Left kidney (tissue), 8 donors: ENCODE measurements at places on chromosomes 2 and 18.

DNA sequence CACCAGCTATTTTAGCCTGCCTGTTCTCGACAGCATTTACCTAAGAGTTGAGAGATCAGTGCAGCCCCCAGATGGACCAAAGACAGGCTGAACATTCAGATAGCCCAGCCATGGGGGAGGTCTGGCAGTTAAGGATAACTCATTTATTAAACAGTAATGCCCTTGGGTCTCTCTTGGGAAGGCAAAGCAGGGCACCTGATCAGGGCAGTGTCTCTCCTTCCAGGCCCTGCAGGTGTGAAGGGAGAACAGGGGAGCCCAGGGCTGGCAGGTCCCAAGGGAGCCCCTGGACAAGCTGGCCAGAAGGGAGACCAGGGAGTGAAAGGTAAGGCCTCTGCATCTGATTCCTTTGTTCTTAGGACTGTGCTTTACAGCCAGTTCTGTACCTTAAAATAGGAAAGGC is 49.6 kb downstream of the MARCO start:
- DNase-seq: no peak

DNA sequence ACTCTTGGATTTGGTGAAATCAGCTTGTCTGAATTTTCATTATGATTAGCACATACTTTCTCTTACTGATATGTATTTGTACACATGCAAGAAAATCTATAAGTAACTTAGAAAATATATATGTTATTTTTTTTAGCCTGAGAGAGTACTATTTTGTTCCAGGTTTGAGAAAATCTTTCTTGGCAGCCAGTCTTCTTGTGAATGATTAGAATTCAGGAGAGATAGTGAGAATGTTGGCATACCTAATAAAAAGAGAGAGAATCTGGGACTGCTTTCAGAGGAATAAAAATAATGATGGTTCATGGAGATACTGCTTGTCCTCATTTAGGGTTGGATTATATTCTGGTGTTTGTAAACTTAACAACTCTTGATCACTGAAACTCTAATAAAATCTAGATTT is 44.4 kb upstream of the RIT2 start:
- no peak for DNase-seq

GRCh38 chr2:103664690-103665089 is 902.9 kb downstream of the TMEM182 start:
- DNase-seq: no peak

GRCh38 chr2:173280853-173281252 is 73.8 kb upstream of the CDCA7 start:
- DNase-seq: no peak

GRCh38 chr2:67412424-67412823 is 15.3 kb downstream of the ETAA1 start:
- DNase-seq: no peak

DNA sequence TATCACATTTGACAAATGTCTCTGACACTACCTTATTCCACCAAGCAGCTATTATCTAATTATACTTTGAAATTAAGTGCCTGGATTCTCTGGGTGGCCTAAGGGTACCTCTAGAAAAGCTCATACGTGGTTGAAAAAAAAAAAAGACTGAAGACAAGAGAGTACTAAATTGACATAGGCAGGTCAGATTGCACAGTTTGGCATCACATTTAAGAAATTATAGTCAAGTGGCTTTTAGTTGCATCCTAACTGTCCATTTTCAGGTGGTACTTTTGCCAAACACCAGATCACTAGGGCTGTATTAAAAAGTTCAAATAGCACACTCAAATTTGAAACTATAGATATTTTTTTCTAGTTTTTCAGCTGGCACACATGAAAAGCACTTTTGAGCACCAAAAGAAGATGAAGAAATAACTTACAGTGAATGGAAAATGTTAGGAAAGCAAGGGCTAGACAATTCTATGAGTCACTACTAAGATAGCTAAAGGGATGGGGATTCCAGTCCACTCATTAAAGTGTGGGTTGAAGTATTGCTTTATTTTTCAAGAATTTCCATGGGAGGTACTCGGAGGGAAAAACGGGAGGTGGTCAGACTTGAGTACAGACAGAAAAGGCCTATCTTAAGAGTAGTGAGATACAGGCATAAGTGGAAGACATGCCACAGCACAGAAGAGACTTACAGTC is 106.5 kb upstream of the COL5A2 start:
- no peak for DNase-seq
